ENCODE measurements at places on chromosomes 7 and 10. TPM values are rescaled to one million over a fixed set of nuclear protein-coding genes. Genes with fewer than 3 reads are reported as not detected.
A peak's percentile ranks its signal among the peaks of the same experiment; 100 is the strongest.

ETV1 gene
- 15.9 TPM for total RNA-seq

ZNF365 gene
- total RNA-seq, result 9.1 TPM

EEPD1 gene
- total RNA-seq, result 9.0 TPM

FXYD4 gene
- not detected for total RNA-seq

SLC25A40 gene
- 11.6 TPM for total RNA-seq

LHPP gene
- total RNA-seq, result 11.5 TPM

KLLN gene
- total RNA-seq, result 0.59 TPM

GRCh38 chr10:97025613-97026242 is 160.0 kb downstream of the SLIT1 start:
- no peaks in the 10 kb centered on the region for H3K36me3 ChIP-seq
- H3K4me3 ChIP-seq, result no peak overlapping the region
- H3K27me3 ChIP-seq, result peaks cover 11% of the 10 kb centered on the region
- DNase-seq, result peak; percentile 90
- peaks cover 28% of the 10 kb centered on the region for H3K4me1 ChIP-seq
- peak overlapping the region; percentile 91 for H3K27ac ChIP-seq

- no peaks in the 10 kb centered on the region for H3K27me3 ChIP-seq
- no peaks in the 10 kb centered on the region for H3K4me1 ChIP-seq
- no peaks in the 10 kb centered on the region for H3K36me3 ChIP-seq
- H3K4me3 ChIP-seq, result no peak overlapping the region
These were observed 1019.0 kb downstream of the XPNPEP1 start for GRCh38 chr10:108904163-108904838.

- H3K27me3 ChIP-seq, result no peaks in the 10 kb centered on the region
- no peak overlapping the region for H3K27ac ChIP-seq
- no peak for DNase-seq
- no peak overlapping the region for H3K4me3 ChIP-seq
- peaks cover 27% of the 10 kb centered on the region for H3K4me1 ChIP-seq
These were observed 8.2 kb downstream of the DKK1 start for GRCh38 chr10:52322323-52322722.

DNA sequence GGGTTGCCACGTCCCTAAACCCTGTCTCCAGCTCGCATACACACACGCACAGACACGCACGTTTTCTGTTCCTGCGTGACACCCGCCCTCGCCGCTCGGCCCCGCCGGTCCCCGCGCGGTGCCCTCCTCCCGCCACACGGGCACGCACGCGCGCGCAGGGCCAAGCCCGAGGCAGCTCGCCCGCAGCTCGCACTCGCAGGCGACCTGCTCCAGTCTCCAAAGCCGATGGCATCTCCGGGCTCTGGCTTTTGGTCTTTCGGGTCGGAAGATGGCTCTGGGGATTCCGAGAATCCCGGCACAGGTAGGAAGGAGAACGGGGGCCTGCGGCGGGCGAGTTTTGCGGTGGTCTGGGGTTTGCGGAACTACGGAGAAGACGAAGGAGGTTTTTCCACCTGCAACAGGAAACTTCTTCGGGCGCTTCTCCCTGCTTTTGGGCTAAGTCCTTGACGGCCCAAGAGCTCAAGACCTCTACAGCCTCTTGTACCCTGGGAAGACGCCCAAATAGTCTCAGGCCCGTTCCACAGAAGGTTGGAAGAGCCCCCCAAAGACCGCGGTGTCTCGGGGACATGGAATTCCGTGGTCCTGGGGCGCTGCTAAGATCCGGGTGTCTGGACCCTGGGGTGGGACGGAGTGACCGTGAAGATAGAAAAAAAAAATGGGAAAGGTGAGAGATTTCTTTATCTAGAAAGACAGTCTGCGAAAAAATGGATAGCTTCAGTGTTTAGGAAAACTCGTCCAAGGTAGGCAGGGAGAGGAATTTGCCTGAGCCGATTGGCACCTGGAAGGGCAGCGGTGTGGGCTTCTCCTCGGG is at the start of gene GAD2:
TSS of gene GAD2 (plus strand) at position 190 of the 811 bp plus-strand sequence. CDS start at position 226, 36 bp downstream.
- H3K4me3 ChIP-seq, result no peak within 1 kb of the TSS
- H3K4me1 ChIP-seq, result no peaks in the 10 kb centered on the region
- peaks cover 53% of the 10 kb centered on the region for H3K27me3 ChIP-seq

- H3K4me1 ChIP-seq, result no peaks in the 10 kb centered on the region
- H3K4me3 ChIP-seq, result no peak overlapping the region
- H3K27ac ChIP-seq, result no peak overlapping the region
These were observed 105.2 kb upstream of the PDLIM1 start for GRCh38 chr10:95395947-95396449.

GRCh38 chr7:45224832-45225231 is 67.2 kb downstream of the RAMP3 start:
- no peaks in the 10 kb centered on the region for H3K36me3 ChIP-seq
- no peak overlapping the region for H3K27ac ChIP-seq
- no peaks in the 10 kb centered on the region for H3K4me1 ChIP-seq
- peaks cover 16% of the 10 kb centered on the region for H3K27me3 ChIP-seq
- no peak for DNase-seq
- no peak overlapping the region for H3K4me3 ChIP-seq

DNA sequence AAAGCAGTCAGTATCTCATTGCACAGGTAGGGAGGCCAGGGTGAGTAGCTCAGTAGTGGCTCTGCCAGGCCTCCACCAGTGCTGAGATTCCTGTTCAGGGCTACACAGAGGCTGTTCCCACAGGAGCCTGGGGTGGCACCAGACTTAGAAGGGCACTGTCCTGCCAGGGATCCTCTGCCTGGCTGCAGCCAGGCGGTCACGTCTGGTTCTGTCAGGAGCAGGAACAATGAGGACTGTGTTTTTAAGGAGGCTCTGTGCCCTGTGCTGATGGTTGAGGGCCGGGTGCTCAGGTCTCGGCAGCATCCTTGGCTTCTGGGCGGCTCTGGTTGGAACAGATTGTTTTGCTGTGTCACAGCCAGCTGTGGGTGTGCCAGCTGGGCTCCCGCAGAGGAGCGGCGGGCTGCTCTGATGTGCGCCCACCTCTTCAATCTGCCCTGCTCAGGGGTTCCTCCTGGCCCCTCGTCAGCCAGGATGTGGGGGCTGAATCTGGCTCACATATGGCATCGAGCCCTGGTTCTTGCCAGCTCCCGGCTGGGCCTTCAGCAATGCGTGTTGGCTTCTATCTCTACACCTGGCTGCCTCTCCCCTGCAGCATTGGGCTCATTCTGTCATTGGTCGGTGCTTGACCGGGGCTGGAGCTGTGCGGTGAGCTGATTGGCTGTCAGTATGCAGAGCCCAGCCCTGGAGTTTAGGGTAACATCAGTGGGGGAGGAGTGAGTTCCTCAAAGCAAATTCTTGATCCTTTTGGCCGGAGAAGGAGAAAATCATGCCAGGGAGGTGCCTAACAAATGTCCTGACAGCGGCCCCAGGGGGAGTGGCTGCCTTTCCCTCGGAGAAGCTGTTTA is 41.2 kb downstream of the TACR2 start:
- DNase-seq, result no peak
- H3K27me3 ChIP-seq, result no peaks in the 10 kb centered on the region
- no peak overlapping the region for H3K27ac ChIP-seq
- peaks cover 5% of the 10 kb centered on the region for H3K4me1 ChIP-seq

DNA sequence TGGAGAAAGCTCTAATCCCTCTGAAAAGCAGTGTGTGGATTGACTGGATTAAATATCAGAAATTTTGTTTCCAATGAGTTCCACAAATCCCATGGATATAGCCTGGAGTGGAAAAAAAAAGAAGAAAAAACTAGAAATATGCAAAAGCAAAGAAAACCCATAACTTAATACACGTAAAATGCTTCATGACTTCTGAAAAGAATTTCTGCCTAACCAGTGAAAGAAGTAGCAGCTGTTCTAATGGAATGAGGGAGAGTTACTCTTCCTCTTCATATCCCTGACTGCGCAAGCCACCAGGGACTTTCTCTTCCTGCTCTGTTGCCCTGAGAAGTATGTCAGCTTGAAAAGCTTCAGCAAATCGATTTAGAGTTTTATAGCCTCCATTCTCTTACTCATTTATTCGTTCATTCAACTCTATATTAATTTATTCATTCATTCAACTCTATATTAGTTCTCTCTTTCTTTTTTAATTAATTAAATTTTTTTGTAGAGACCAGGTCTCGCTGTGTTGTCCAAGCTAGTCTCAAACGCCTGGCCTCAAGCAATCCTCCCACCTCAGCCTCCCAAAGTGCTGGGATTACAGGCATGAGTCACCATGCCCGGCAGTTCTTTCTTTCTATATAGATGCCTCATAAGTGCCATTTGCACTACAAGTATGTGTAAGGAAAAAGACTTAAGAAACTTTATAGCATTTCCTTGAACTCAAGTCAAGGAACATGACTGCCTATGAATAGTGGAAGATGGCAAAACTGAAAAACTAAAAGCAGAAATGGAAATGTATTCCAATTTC is 447.3 kb upstream of the NRP1 start:
- no peak overlapping the region for H3K27ac ChIP-seq
- no peak for DNase-seq
- H3K4me1 ChIP-seq, result no peaks in the 10 kb centered on the region
- no peaks in the 10 kb centered on the region for H3K36me3 ChIP-seq
- no peaks in the 10 kb centered on the region for H3K27me3 ChIP-seq

- H3K4me3 ChIP-seq, result peak overlapping the region; percentile 66
- no peaks in the 10 kb centered on the region for H3K36me3 ChIP-seq
- no peak overlapping the region for H3K27ac ChIP-seq
- DNase-seq, result peak; percentile 71
- H3K4me1 ChIP-seq, result peaks cover 4% of the 10 kb centered on the region
These were observed 200.3 kb downstream of the CACNB2 start for GRCh38 chr10:18340496-18341051.

GRCh38 chr10:12637649-12638048 is 288.3 kb downstream of the CAMK1D start:
- no peak overlapping the region for H3K27ac ChIP-seq
- no peak for DNase-seq
- no peak overlapping the region for H3K4me3 ChIP-seq
- H3K4me1 ChIP-seq, result no peaks in the 10 kb centered on the region
- H3K36me3 ChIP-seq, result no peaks in the 10 kb centered on the region
- no peaks in the 10 kb centered on the region for H3K27me3 ChIP-seq

- no peaks in the 10 kb centered on the region for H3K36me3 ChIP-seq
- no peaks in the 10 kb centered on the region for H3K4me1 ChIP-seq
- no peak overlapping the region for H3K27ac ChIP-seq
- DNase-seq, result peak; percentile 74
These were observed 131.1 kb downstream of the CAMK1D start for GRCh38 chr10:12480440-12480839.

DNA sequence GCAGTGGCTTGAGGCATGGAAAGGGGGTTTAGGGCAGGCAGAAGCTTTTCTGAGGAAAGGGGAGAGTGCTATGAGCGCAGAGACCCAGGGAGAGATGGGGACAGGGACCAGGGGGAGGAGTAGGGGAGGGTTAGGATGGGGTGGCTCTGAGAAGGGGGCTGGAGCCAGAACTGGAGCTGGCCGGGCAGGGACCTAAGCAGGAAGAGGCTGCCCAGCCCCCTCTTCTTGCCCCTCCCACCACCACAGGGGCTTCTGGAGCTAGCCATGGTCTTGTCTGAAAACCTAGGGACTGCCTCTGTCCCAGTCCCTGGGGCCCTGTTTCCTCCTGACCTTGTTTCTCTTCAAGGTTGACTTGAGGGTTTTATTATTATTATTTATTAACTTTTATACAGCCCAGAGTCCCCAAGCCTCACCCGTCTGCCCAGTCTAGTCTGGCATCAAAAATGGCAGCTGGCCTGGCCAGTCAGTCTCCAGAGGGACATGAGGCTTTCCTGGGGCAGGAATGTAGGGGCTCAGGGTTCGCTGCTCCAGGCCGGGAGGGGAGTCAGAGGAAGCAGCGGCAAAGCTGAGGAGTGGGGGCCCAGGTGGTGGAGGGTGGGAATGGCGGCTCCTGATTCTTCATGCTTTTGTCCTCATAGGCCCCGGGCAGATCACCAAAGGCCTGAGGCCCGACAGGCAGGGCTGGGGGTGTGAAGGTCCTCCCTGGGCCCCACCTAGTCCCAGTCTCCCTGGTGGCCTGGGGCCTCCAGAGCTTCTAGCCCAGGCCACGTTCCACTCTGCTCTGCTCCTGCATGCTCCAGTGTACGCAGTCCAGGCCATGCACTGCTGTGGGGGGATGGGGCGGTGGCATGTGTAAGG is 5.7 kb downstream of the TRIM8 start:
- H3K4me1 ChIP-seq, result peaks cover 37% of the 10 kb centered on the region
- DNase-seq, result peak; percentile 78
- no peaks in the 10 kb centered on the region for H3K27me3 ChIP-seq
- peak overlapping the region; percentile 88 for H3K4me3 ChIP-seq
- H3K36me3 ChIP-seq, result peaks cover 43% of the 10 kb centered on the region
- peak overlapping the region; percentile 33 for H3K27ac ChIP-seq

DNA sequence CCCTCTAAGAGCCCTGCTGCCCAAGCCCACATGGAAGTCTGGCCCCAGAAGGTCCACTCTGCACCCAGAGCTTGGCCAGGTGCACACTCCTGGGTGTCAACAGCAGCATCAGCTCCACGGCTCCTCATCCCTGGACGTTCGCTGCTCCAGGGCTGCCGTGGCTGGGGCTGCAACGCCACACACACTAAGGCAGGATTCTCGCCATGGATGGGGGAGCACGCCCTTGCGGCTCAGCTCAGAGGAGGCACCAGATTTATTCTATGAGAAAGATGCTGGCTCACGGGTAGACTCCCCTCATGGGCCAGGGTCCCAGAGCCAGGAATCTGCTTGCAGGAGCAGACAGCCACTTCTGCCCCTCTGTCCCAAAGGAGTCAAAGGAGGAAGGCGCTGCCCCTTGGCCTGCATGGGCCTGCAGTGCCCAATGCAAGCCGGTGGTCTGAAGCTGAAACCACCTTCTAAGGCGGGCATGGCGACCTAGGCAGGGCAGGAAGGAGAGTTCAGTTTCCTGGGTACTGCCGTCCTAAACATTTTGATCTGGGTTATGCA is 42.1 kb downstream of the CFAP46 start:
- no peak overlapping the region for H3K4me3 ChIP-seq
- no peaks in the 10 kb centered on the region for H3K4me1 ChIP-seq
- peak; percentile 52 for DNase-seq
- no peak overlapping the region for H3K27ac ChIP-seq

DNA sequence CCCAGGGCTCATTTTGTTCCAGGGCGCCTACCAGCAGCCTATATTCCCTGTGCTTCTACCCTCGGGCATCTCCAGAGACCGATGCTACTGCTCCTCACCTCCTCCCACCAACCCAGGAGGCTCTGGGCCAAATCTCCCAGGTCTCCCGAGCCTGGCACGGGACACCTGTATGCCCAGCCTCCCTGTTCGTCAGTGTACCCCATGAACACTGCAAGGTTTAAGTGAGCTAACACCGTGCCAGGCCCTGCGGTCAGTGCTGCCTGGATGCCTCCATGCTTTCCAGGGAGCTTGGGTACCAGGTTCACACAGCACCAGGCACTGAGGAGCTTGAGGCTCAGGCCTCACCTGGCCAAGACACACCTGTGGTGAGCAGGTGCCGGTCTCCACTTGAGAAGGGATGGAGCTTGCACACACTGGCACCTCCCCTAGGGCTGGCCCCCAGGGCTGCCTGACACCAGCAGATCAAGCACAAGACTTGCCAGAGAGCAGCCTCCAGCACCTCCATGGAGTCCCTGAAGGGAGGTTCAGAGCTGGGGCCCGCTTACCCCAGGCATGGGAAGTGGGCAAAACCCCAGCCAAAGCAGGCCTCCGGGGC is 80.3 kb downstream of the FAM53B start:
- H3K4me3 ChIP-seq, result no peak overlapping the region
- H3K36me3 ChIP-seq, result no peaks in the 10 kb centered on the region
- no peak overlapping the region for H3K27ac ChIP-seq
- no peak for DNase-seq
- H3K27me3 ChIP-seq, result no peaks in the 10 kb centered on the region
- peaks cover 5% of the 10 kb centered on the region for H3K4me1 ChIP-seq

- no peak overlapping the region for H3K4me3 ChIP-seq
- H3K4me1 ChIP-seq, result no peaks in the 10 kb centered on the region
- no peak for DNase-seq
- H3K27me3 ChIP-seq, result peaks cover 2% of the 10 kb centered on the region
- H3K27ac ChIP-seq, result no peak overlapping the region
- H3K36me3 ChIP-seq, result no peaks in the 10 kb centered on the region
These were observed 154.7 kb upstream of the DGKB start for GRCh38 chr7:15057272-15057671.

GRCh38 chr7:100476903-100477870 is 1.8 kb downstream of the TSC22D4 start:
- H3K4me1 ChIP-seq, result peaks cover 24% of the 10 kb centered on the region
- peaks cover 12% of the 10 kb centered on the region for H3K36me3 ChIP-seq
- peak overlapping the region; percentile 23 for H3K27ac ChIP-seq
- H3K27me3 ChIP-seq, result no peaks in the 10 kb centered on the region

All from osteoblast (primary cell).